Stimulated activated CD8-positive, alpha-beta memory T cell treated with anti-CD3 and anti-CD28 coated beads, Interleukin-4, amount 100 ng/mL, for 1 hour (primary cell): ENCODE measurements at places on chromosomes 2 and 18.
A peak's percentile ranks its signal among the peaks of the same experiment; 100 is the strongest.

- peak; percentile 51 for DNase-seq
These were observed at the start of gene EGR4 for GRCh38 chr2:73293534-73294171. Gene EGR4 (minus strand): TSS chr2:73293548. CDS start chr2:73293317, 231 bp downstream.

DNA sequence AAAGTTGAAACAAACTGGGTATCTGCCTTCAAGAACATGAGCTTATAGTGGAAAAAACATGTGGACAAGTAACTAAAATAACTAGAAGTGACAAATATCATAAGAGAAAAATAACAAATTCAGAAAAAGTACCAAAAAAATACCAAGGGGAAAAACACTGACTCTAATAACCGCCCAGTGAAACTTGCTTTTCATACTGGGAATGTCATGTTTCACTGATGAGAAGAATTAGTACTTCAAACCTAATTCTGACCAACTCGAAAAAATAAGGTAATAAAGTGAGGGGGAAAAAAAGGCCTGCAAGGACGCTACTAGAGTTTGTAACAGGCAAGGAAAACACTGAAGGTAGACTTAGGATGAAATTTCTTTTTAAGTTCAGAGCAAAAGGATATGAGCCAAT lies 83.6 kb downstream of the RTTN start:
- no peak for DNase-seq

DNA sequence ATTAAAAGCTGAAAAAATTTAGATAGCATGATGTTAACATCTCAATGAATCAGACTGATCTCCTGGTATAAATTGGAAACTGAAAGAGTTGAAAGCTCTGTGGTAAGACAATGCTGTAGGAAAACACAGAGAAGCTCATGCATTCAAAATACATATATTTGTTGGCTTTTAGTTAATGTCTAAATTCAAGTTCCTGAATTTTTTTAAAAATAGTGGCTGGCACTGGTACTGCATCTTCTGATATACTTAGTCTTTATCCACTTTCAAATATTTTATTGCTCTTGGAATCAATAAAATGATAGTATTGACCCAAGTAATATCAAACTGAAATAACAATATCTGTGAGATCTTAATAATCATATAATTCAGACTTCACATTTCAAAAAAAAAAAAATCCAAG lies 151.4 kb upstream of the FIGN start:
- no peak for DNase-seq

DNA sequence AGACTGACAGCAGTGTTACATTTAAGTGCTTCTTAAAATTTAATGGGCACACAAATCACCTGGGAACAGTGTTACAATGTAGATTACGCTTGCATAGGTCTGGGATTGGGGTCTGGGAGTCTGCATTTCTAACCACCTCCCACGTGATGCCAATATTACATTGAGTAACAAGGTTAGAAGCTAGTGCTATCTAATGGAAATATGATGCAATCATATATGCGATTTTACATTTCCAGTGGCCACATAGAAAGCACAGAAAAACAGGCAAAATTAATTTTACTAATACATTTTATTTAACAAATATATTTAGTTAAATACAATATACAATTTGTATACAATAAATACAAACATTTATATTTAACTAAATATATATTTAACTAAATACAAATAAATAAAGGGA lies 53.7 kb downstream of the SCN7A start:
- DNase-seq, result no peak

DNA sequence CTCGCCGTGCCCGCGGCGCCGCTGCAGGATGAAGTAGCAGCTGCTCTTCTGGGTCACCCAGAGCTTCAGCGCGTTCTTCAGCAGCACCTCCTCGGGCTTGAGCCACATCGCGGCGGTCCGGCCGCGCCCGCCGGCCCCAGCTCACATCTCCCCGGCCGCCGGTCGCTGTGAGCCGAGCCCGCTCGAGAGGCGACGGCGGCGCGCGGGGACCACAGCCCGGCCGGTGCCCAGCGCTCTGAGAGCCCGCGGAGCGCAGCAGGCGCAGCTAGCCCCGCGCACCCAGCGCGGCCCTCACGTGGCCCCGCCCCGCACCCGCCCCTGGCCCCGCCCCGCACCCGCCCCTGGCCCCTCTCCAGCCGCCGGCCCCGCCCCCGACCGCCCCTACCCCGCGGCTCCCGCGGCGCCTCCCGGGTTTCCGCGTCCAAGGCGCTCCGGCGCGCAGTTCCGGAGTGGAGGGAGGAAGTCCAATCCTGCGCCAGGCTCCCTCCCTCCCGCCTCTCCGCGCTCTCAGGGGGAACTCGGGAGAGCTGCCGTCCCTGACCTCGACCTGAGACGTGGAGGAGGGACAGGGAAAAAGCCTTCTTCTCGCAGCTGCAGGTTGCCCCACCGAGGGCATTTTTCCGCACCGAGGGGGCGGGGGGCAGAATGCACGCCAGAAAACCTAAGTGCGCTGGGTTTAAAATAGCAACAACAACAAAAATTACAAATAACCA lies at the start of gene TBC1D8:
TSS of gene TBC1D8 (minus strand) at position 237 of the 713 bp plus-strand sequence. CDS start at position 108, 129 bp downstream.
- peak; percentile 28 for DNase-seq

GRCh38 chr2:198004173-198004572 lies 199.8 kb downstream of the PLCL1 start:
- no peak for DNase-seq

- DNase-seq, result no peak
These were observed 2.8 kb downstream of the INPP5D start for GRCh38 chr2:233062946-233063268.

GRCh38 chr2:120388222-120389035 lies 42.5 kb downstream of the INHBB start:
- DNase-seq, result no peak

DNA sequence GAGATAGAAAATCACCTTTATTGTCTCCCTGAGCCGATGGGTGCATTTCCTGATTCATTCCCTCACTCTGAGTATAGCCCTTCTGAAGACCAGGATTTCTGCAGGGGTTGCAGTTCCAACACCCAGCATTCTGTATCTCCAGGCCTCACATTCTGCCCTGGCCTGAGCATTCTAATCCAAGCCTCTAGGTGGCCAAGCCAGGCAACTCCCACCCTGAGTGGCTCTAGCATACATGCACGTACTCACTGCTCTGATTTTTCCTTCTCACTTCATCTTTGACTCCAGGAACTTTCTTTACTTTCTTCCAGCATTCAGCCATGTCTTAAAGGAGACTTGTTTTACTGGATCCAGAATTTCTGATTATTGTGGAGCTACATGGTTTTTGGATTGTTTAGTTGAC lies 100.7 kb upstream of the STK39 start:
- no peak for DNase-seq

GRCh38 chr2:26583381-26583911 lies 57.7 kb downstream of the CIB4 start:
- DNase-seq, result no peak

DNA sequence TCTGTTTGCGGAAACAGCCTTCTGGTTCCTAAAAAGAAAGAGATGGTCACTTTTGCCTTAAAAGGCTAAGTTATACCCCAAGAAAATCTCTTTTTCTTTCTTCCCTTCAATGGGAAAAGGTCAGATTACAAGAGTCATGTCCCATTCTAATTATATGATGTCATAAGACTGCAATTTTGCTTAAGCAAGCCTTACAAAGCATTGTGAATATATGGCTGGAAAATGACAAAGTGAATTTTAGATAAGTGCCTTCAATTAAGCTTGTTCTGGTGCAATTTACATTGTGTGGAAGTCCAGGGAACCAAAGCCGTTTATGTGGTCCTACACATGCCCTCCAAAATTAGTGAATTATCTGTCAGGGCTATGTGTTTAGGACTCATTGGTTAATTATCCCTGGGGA lies 7.6 kb upstream of the BMP10 start:
- no peak for DNase-seq

DNA sequence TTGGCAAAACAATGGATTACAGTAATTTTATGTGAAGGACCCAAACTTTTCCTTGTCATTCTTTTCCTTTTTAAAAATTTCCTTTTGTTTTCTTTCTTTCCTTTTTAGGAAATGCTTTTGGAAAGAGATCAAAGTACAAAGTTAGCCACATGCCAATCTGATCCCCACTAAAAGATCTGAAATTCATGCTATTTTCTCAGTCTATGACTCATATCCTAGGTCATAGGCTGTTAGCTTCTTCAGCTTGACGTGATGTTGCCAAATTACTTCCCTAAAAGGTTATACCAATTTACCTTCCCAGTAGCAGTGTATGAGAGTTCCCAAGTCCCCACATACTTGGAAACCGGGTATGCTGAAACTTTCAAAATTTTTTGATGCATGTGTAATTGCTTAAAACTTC lies 355.3 kb downstream of the INSIG2 start:
- no peak for DNase-seq

DNA sequence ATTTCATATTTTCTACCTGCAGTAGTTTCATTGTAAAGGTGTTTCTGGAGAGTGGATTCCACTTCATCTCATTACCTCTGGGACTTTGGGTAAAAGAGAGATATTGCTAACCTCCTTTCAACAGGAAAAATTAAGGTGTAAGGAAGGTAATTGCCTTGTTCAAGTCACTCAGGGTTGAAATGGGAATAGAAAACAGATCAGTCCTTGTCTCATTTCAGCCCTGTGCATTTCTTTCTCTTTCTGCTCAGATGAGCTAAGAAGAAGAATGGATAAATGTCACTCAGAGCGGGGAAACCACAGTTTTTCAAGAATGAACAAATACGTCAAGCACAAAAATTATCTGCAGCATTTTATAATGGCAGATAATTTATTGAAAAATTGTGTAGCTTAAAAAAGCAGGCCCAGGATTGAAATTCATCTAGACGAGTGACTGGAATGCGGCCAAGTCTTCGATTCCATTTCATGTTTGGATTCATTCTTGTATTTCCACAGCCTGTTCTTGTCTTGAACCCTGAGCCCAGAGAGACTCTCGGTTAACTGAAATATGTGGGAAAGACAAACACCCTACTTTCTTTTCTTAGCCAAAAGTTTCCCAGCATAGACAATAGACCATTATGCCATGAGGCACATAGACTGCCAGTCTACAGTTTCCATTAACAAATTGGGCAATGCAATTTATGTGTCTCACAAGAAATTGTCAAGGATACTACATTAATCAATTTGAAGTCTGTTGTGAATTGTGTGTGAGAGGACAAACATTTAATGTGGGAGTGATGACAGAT lies 107.9 kb downstream of the POLE4 start:
- DNase-seq, result no peak

- no peak for DNase-seq
These were observed 261.4 kb downstream of the EPHA4 start for GRCh38 chr2:221310730-221311129.

GRCh38 chr2:88845772-88846661 lies 154.5 kb downstream of the RPIA start:
- no peak for DNase-seq

DNA sequence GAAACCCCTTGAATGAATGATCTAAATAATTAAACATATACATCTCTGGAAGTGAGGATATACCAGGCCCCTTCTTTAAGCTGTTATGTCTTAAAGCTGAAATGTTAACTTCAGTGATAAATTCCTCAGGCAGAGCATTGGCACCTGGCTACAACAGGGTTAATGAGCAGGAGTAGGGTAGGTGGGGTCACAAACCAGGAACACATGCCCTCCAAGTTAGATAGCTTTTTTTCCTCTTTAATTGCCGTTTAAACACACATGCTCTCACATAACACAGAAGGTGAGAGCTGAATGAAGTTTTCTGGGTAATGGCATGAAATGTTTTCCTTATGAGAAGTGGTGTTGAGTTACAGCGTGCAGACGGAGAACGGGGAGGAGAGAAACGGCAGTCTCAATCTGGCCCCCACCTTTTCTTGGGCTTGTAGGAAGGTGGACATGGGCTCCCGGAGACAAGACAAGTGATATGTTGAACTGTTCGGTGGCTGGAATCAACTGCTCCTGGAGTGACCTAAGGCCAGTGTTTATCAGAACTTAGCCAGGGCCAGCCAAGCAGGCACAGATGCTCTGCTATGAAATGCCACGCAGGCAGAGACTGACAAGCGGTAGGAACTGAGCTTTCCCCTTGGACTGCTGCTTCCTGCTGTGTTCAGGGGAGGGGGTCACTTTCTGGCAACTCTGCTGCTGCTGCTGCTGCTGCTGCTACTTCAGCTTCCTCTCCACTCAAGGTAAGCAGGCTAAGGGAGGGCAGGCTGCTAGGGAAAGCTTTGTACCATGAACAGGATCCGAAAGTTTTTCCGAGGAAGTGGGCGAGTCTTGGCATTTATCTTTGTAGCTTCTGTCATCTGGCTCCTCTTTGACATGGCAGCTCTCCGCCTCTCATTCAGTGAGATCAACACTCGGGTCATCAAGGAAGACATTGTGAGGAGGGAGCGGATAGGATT lies at the start of gene GALNT5:
TSS of gene GALNT5 (plus strand) at position 394 of the 941 bp plus-strand sequence. CDS start at position 772, 378 bp downstream.
- no peak for DNase-seq

DNA sequence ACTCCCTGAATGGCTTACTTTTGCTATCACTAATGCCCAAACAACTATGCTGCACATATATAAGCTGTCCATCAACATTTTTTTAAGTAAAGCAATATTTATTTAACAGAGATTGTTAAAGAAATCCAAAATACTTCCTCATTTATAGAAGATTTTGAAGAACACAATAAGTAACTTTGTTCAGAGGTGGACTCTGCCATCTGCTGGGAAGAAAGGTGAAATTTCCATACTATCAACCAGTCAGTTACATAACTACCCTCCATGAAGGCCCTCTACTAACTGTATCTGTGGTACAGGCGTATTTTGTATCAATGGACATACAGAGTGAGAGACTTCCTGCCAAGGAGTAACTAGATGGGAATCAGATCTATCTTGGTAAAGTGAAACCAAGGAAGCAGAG lies 106.0 kb downstream of the DTNB start:
- DNase-seq, result no peak

DNA sequence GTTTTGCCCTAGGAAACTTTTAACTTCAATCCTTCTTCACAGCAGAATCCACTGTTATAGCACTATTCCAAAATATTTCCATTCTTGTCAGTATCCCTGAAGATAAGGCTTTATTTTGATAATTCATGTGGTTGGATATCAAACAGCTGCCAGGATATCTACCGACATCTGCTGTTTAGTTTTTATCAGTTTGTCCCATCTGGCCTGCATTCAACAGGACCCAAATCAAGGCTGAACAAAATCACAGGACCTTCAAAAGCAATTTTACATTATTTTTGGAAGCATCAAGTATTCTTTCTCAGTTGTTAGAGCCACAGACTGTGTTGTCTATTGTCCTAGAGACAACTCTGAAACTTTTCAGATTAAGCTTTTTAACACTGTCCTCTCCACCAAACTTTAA lies 429.0 kb upstream of the PIK3C3 start:
- no peak for DNase-seq

GRCh38 chr2:195482010-195482409 lies 175.0 kb upstream of the SLC39A10 start:
- no peak for DNase-seq

DNA sequence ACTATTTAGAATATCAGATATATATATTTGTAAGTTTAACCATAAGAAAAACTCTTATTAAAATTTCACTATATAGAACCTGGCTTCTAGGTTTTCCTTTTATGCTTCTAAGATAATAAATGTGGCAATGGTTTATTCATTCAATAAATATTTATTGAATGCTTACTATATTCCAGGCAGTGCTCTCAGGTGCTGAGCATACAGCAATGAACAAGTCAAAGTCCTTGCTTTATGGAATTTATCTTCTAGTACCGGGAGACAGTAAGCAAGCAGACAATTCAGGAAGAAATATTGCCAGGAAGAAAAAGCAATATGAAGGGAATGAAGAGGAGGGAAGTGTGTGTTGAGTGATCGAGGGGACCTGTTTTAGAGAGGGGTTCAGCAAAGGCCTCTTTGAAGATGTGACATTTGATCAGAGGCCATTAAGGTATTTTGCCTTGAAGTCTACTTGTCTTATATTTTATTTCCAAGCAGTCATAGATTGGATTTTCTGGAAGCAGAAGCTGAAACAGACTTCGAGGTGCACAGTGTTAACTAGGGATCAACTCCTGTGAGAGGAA lies 94.5 kb upstream of the LYPD6 start:
- no peak for DNase-seq
